Choroid plexus epithelial cell (primary cell): ENCODE measurements at places on chromosomes 5 and 9.
A peak's percentile ranks its signal among the peaks of the same experiment; 100 is the strongest.

DNA sequence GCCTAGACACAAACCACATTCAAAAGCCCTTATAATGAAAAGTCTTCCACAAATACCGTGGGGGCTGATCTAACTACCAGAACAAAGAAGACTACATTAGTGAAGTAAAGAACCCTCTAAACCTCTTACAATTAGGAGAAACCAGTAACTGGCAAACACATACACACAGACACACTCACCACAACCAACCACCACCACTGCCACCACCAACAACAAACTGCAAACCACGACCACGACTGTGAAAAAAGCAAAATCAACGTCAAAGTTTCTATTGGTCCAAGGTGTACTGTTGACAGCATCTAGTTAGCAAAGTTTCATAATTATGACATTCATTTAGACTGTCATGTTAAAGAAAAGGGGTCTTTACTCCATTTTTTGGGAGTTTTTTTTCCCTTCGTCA, 2.7 kb downstream of the CDO1 start:
- no peak for DNase-seq

- DNase-seq: no peak
Observed at GRCh38 chr5:175003531-175003930, 279.1 kb downstream of the MSX2 start.

- DNase-seq: peak; percentile 33
Observed at GRCh38 chr9:20312732-20313131, 309.6 kb downstream of the MLLT3 start.

DNA sequence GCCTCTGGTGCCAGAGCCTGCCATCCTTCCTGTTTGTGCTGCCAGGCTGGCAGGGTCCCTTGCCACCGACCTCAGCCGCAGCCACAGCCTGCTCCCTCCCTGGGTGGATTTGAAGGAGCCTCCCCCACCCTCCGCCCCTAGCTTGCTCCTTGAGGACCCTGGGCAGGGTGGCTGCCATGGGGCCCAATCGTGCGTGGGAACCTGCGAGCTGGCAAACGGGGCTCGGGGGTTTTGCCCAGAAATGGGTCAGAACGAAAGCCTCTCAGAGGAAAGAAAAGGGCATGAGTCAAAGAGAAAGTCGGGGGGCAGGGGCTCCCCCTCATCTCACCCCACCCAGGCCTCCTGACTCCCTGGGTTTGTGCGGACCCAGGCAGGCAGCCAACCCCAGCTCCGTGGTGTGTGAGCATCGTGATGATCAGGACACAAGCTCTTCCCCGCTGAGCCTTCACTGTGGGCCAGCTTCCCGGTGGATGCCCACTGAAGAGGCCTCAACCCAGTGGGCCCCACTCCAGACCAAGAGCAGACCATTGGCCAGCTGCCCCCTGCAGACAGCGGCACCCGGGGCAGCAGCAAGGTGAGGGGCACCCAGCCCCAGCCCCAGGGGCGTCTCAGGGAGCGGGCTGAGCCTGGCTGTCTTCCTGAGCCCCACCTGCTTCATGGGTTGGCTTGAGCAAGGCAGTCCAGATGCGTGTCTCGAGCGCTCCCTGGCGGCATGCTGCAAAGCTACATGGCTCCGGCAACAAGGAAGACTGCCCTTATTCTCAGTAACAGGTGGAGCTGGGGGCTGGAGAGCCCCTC, 3.0 kb upstream of the FUT7 start:
- peak; percentile 92 for DNase-seq

DNA sequence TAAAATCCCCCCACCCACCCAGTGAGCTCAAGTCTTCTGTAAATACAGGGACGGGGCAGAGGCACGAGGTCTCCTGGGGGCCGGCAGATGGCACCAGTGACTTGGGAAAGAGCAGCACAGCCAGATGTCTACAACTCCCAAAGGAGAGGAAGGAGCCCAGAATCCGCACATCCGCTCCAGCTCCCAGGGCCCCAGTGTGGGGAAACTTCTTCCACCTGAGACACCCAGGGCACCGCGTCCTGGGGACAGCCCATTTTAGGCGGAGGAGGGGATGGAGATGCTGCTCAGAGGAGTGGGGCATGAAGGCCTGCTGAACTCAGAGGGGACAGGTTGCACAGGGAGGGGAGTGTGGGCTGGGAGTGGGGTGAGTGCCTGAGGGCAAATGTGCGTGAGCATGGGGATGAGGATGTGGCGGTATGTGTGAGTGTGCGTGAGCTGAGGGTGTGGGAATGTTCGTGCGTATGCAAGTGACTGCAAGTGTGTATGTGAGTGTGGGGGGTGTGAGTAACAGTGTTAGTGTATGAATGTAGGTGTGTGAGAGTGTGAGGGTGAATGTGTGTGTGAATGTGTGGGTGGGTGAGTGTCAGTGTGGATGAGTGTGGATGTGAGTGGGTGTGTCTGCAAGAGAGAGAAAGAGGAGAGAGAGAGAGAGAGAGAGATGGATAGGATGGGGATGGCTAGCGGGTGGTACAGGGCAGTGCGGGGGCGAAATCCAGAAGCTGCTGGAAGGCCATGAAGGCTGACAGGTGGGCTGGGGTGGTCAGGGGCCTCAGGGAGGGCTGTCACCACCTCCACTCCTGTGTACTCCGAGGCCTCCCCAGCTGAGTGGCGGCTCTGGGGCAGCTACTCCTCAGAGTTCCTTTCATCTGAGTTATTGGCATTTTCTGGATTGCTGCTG, 63.5 kb downstream of the DUSP1 start:
- DNase-seq: peak; percentile 81

GRCh38 chr5:140569197-140569596, 4.6 kb downstream of the SLC35A4 start:
- DNase-seq: no peak

DNA sequence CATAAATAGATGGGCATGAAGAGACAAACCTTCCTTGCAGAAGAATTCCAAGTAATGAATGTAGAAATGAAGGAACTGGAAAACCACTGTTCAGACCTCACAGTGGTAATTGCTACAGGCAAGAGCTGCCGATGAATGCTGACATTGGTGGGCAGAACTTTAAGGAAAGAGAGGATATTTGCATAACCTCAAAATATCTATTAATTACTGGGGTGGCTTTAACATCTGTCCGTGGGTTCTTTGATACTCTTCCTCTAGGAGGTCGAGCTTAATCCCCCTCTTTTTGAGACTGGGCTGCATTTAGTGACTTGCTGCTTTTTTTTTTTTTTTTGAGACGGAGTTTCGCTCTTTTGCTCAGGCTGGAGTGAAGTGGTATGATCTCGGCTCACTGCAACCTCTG, 34.7 kb downstream of the LAMC3 start:
- no peak for DNase-seq

GRCh38 chr5:56350597-56351170, 117.6 kb upstream of the ANKRD55 start:
- DNase-seq: peak; percentile 63

DNA sequence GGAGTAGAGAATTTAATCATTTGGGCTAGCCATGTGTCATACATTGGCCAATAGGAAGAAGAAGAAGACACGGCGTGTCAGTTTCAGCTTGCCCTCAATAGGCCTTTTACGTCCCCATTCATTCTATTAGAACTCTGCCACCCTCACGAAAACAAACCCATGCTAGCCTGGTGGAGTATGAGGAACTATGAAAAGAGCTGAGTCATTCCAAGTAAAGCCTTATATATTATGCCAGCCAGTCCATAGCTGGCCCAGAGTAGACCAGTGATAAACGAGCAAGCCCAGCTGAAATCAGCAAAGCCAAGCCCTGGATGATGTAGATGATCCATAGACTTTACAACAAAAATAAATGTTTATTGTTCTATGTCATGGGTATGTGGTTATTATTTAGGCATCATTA, 895.1 kb downstream of the TLE1 start:
- no peak for DNase-seq

DNA sequence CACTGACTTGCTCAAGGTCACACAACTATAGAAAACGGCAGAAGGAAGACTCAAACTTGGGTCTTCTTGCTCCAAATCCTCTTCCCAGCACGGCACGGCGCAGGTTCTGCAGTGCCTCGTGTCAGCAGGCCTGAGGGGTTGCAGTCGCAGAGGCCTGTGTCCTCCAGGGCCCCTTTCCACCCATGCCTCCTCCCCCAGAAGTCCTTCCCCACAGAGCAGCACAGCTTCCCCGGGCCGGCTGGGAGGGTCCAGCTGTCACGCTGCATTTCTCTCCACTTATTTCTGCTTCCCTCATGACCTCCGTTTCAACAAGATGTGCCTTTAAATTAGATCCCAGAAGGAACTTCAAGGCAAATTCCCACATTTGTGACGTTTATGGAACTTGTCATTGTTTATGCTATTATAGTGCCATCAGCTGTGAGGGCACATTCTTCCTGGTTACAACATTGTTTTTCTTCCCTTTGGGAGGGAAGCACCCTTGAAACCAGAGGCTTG, 148.4 kb downstream of the C5orf15 start:
- DNase-seq: no peak

GRCh38 chr5:142684508-142685041, 1.3 kb downstream of the FGF1 start:
- peak; percentile 4 for DNase-seq

- no peak for DNase-seq
Observed at GRCh38 chr9:133770076-133770777, 32.1 kb upstream of the SARDH start.
